ENCODE measurements at places on chromosomes 2 and 18.
A peak's percentile ranks its signal among the peaks of the same experiment; 100 is the strongest.

- DNase-seq: no peak
Measured at GRCh38 chr18:69691008-69691760, 256.5 kb downstream of the CD226 start.

GRCh38 chr2:104818264-104818663, 35.7 kb upstream of the POU3F3 start:
- DNase-seq: no peak

DNA sequence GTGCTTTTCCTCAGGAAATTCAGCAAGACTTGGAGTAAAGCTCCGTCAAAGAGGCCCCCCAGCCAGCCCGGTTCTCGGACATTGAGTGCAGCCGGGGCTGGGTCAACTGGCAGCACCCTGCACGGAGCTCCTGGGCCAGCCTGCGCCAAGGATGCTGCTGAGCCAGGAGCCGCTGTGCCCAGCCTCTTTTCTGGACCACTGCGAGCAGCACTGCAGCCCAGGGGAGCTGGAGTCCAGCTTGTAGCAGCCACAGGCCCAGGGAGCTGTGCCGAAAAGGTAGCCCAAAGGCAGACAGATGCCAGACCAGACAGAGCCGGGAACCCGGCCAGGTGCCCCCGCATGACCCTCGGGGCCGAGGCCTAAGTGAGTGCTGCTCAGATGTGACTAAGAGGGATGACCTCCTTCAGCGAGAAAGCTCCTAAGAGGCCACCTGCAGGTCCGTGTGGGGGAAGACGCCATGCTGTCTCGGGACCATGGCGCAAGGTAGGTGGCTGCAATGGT, 7.3 kb downstream of the CLHC1 start:
- no peak for DNase-seq

- DNase-seq: no peak
Measured at GRCh38 chr2:170878066-170878465, 51.0 kb upstream of the GORASP2 start.

DNA sequence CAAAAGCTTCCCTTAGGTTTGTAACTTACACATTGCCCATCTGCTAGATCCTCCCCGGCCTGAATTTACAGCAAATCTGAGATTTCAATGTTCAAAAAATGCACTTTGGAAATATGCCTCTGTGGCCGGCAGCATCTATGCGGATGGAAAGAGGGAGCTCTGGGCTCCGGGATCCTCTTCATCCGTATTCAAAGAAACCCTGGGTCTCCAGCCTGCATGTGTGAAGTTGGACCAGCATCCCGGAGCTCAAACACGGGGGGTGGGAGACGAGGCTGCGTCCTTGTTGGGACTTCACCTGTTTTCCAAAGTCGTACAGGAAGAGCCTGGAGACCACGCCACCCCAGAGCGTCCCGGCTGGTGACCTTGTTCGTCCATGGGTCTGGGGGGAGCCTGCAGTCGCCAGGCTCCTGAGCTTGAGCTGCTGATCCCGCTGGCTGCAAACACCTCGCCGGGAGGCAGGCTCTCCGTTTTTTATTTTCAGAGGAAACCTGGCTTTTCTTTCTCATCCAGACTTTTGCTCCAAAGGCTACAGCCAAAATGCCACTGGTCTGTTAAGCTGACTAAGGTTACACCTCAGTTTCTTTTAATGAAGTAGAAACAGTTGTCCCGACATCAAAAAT, 77.4 kb downstream of the PTGR3 start:
- DNase-seq: no peak

DNA sequence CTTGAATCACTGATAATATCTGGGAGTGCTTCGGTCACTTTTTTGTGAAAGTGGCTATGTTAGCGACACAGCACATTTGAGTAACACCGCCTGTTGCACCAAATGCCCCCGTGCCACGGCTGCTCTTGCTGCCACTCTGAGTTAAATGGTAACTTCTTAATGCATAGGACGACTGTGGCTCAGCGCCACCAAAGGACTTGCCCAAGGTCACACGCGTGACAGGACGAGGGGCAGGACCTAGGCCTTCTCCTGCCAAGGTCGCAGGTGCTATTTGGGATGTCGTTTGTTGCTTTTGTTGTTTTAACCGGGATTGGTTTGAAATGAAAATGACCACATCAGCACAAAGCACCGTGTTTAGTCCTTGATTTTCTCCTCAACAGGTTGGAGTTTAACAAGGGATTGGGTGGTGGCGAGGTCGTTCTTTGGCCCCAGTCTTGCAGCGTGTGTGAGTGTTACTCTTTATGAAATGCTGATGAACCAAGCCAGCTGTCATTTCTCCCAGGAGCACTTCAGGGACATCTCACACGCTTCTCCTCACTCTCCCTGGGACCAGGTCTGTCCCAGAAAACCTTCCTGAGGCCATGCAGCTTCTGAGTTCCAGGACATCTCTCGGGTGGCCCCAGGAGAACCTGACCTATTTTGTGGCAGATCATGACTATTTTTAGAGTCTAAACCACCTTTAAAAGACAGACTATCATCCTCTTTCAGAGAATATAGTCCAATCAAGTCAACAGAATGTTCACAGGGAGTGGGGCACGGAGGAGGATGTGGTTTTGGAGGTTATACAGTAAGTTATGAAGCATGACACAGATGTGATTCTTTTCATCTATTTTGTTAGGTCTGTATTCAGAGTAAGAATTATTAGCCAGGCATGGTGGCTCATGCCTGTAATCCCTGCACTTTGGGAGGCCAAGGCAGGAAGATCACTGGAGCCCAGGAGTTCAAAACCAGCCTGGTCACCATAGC, 49.9 kb downstream of the MTCL1 start:
- DNase-seq: peak; percentile 34

DNA sequence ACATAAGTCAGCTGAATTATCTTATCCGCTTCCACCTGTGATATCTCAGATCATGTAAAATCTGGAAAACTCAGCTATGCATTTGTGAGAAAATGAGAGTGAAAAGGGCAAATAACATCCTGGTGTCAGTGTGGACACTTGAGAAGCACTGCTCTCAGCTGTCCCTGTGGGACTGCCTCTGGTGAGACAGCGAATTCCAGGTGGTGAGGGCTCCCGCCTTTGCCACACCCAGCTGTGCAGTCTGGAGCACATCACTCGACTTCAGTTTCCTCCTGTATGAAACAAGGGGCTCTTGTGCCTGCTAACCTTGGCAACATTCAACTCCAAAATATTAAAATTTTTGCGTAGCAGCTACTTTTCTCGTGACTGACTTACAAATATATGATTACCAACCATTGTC, 194.9 kb upstream of the BOD1L2 start:
- DNase-seq: no peak

GRCh38 chr2:1811258-1811970, 67.1 kb upstream of the PXDN start:
- DNase-seq: no peak

- DNase-seq: no peak
Measured at GRCh38 chr2:7967707-7968405, 714.0 kb upstream of the ID2 start.

- DNase-seq: no peak
Measured at GRCh38 chr2:17160594-17160993, 357.6 kb downstream of the RAD51AP2 start.

- no peak for DNase-seq
Measured at GRCh38 chr2:128585706-128586105, 267.0 kb upstream of the HS6ST1 start.

GRCh38 chr2:53949457-53949856, 21.3 kb downstream of the PSME4 start:
- no peak for DNase-seq

- DNase-seq: no peak
Measured at GRCh38 chr18:59041819-59042815, 97.6 kb upstream of the SEC11C start.

GRCh38 chr2:140863713-140864112, 1267.1 kb downstream of the LRP1B start:
- no peak for DNase-seq

GRCh38 chr2:44614940-44615339, 253.2 kb downstream of the CAMKMT start:
- no peak for DNase-seq

DNA sequence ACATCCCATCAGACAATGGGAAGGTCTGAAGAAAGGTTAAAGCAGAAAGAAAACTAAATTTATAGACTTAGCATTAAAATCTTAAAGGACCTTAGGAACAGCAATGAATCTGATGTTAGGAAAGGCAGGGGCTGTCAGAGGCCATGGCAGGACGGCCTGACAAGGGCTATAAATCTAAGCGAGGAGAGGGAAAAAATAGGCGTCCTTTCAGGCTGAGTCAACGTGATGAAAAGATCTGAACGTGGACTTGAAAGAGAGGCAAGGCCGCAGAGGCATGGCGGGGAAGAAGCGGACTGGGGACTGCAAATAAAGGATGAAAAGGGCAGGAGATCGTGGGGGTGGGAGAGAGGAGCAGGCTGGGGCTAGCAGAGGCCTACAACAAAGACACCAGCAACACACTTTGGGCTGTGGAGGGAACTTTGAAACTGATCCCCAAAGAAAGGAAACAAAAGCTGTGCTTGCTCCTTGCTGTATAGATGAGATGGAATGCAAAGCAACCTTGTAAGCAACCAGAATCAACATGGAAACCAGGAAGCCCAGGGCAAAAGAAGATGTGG, 145.6 kb downstream of the NRP2 start:
- no peak for DNase-seq

DNA sequence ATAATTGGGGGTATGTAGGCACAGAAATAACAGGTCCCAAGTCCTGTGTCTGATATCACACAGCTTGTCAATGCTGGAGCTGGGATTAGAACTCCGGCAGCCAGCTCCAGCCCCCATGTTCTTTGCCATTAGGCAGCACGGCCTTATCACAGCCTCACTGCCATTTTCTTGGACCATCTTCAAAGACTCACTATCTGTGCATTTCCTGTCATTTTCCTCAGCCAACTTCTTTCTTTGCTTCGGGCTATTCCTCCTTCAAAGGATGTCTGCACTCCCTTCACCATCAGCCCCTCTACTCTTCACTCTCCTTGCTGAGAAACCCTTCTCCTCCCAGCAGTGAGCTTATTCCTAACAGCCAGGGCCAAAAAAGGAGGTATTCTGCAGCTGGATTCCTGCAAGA, 139.6 kb downstream of the GALNT14 start:
- no peak for DNase-seq

DNA sequence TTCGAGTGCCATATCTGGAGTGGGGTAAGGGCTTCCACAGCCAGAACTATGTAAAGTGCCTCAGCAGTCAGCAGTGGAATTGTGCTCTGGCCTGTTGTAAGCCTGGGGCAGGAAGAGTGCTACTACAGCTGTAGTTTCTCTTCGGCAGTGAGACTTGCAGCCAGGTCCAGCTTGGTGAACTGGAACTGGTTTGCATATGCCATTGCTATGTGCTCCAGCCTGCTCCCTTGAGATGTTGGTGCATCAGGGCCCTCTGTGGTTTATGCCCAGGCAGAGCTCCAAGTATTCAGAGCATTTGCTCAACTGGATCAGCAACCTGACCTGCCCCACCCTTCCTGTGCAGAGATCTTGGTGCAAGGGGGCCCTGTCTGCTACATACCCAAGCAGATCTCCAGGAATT, 47.8 kb downstream of the ZNF804A start:
- no peak for DNase-seq

DNA sequence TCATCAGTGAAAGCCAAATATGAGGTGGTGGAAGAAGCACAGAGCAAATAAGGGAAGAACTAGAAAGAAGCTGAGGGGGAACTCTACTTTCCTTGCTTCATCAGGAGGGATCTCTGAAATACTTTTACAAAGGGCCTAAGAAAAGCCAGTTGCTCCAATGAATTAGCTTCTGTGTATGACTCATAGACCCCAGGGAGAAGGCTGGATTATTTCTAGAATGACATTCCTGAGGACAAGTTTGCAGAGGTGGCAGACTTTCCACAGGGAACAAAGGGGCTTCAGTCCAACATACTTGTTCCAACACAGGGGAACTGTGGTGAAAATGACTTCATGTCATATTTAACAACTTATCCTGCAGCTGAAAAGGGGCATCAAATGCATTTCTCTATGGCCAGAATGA, 29.0 kb downstream of the DOK1 start:
- no peak for DNase-seq

- peak; percentile 57 for DNase-seq
Measured at GRCh38 chr2:136008205-136008865, 22.9 kb upstream of the DARS1 start.

- no peak for DNase-seq
Measured at GRCh38 chr18:48371854-48372602, 37.2 kb downstream of the ZBTB7C start.

GRCh38 chr2:7530001-7530400, 612.8 kb downstream of the RNF144A start:
- DNase-seq: no peak

DNA sequence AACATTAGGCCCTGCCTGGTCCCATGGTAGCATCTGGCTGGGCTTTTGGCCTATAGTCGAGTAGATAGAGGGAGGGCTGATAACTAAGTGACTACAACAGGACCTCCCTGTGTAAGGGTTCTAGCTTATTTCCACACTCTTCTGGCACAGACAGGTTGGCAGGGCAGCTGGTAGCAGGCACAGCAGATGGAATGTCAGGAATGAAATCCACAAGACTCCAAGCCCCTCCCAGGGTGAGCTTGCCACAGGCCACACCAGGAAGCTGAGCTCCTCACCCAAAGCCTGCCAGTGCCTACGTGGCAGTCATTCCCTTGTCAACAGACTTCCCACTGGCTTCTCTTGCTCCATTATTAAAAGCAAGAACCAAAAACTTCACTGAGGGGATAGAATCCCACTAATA, 20.7 kb upstream of the C1QL2 start:
- no peak for DNase-seq

DNA sequence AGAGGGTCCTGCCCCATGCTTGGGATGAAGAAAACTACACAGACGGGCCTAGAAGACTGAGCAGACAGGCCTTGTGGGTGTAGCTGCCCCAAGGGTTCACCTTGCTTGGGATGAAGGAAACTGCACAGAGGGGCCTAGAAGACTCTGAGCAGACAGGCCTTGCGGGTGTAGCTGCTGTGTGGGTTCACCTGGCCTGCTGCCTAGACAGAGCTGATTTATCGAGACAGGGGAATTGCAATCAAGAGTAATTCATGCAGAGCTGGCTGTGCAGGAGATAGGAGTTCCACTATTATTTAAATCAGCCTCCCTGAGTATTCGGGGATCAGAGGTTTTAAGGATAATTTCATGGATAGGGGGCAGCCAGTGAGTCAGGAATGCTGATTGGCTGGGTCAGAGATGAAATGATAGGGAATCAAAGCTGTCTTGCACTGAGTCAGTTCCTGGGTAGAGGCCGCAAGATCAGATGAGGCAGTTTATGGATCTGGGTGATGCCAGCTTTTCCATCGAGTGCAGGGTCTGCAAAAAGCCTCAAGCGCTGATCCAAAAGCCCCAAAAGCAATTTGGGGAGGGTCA, 341.4 kb downstream of the GALR1 start:
- DNase-seq: no peak

GRCh38 chr18:27942706-27943105, 234.2 kb downstream of the CDH2 start:
- DNase-seq: no peak

DNA sequence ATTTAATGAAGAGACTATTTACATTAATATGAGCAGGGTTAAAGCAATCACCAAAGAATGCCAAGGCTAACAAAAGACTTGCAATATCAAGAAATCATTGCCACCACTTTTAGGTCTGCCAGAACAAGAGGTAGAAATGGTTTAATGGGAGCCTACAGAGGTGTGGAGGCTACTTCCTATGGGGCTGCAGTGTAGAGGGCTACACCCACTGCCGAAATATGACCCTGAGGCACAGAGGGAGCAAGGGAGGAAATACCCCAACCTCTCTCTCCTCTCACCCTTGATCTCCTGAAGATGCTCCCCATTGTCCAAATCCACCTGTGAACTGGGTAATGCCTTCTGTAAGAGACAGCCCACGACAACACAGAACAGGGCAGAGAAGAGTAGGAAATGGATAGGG, 315.4 kb downstream of the SMAD2 start:
- no peak for DNase-seq

GRCh38 chr18:32771169-32771751, 1.6 kb downstream of the KLHL14 start:
- no peak for DNase-seq

GRCh38 chr2:31013301-31013700, 124.9 kb downstream of the GALNT14 start:
- no peak for DNase-seq
